Activated CD8-positive, alpha-beta memory T cell treated with anti-CD3 and anti-CD28 coated beads for 24 hours (primary cell): ENCODE measurements at places on chromosomes 2 and 18.

DNA sequence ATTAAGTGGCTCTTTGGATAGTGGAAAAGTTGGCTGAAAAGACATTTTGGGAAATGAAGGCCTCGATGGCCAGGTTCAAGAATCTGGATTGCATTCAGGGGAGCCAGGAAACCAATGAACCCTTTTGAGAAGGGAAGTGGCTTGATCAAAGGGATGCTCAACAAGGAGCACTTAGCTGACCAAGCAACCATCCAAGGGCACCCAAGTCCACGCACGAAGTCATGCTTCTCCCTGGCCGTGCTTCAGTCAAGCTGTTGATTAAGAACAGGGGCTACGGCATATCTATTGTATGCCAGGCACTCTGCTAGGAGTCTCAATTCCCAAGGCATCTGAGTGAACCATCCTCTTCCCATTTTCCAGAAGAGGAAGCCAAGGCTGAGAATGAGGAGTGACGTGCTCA lies 185.8 kb upstream of the GLI2 start:
- DNase-seq = no peak

DNA sequence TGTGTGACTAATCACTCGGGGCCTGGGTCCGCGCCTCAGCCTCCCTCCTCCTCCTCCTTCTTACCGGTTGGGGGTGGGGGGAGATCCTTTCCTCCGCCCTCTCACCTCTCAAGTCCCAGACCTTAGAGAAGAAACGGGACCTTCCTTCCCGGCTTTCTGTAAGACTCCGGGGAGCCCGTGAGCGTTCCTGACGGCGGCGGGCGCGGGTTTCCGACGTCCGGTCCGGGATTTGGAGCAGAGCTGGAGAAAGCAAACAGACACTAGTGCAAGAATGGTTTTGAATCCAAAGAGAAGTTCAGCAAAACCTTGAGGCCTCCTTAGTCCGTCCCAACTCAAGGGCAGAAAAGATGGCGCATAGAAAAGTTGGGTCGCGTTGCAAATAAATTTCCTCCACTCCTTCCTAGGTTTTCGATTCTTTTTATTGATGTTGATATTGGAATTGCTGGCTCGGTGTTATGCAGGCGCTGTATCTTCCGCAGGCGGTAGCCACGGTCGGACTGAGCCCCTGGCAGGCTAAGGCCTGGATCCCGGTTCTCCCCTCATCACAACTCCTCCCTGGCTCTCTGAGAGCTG lies 2.0 kb downstream of the DLX1 start:
- DNase-seq = no peak

DNA sequence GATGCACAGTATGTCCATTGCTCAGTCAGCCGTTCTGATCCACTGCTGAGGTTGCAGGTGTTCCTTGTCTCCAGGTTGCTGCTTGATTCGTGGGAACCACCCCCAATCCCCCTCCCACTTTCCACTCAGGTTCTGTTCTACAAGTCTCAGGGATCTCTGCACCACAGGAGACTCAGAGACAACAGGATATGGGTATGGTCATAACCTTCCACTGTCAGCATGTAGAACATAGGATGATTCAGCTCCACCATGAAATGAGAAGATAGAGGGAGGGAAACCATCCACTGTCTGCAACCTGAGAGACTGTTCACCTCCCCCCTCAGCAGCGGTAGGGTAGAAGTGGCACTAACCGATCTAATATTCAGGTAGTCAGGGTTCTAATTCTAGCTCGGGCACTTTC lies 19.0 kb upstream of the KLF7 start:
- DNase-seq = no peak

- peak; percentile 79 for DNase-seq
These were observed 33.4 kb upstream of the KLHL29 start for GRCh38 chr2:23351388-23352141.

DNA sequence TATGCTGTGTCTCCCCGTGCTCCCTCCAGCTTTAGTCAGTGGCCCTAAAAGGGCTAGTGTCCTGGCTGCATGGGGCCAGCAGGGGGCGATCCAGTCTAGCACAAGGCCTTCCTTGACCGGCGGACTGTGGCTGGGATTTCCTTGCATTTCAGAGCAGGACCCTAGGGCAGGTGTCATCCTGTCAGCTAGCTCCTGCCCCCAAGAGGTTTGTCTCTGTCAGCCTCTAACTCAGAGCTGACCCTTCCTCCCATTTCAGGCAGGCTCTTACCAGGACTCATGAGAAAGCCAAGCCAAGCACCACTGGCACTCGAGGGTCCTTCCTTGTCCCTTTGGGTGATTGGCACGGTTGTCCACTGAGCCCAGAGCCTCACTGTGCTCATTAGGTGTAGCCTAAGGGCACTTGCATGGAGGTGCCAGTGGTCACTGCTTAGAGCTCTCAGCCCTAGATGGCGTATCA lies 140.3 kb downstream of the RPIA start:
- DNase-seq = peak; percentile 63

DNA sequence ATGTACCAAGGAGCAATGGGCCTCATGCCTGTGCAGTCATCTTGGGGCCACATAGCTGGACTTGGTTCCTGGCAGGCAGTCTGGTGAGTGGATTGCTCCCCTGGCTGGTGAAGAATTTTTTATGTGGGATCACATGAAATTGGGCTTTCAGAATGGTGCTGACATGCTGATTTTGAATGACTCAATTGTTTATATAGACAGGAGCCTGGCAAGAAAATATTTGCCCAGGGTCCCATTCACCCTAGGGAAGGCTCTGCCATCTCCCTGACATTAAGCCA lies 266.9 kb downstream of the DYSF start:
- no peak for DNase-seq

DNA sequence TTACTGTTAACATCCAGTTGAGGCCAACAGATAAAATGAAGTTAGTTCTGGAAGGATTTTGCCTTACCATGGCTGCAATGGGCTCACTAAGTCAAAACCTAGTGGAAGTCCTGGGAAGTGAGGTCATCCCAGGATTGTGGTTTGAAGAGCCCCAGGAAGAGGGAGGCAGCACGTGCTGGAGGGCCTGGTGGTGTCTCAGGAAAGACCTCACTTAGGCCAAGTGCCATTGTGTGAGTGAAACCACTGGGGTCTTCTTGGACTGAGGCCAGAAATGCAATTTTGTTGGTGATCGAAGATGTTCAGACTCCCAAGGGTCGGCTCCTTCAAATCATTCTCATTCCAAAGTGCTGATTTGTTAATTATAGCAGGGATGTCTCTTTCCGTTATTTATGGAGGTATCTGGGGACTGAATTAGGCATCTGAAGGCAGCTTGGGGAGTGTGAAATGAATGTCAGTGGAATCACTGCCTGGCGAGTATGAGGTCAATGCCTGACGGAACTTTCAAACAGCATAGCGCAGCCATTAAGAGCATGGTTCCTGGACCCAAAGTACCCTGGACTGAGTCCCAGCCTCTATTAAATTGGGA lies 60.0 kb downstream of the IL1R2 start:
- no peak for DNase-seq
